ENCODE measurements at places on chromosomes 1 and 21.

- no peak for DNase-seq
Measured at GRCh38 chr1:200967693-200968468, 55.6 kb downstream of the KIF21B start.

DNA sequence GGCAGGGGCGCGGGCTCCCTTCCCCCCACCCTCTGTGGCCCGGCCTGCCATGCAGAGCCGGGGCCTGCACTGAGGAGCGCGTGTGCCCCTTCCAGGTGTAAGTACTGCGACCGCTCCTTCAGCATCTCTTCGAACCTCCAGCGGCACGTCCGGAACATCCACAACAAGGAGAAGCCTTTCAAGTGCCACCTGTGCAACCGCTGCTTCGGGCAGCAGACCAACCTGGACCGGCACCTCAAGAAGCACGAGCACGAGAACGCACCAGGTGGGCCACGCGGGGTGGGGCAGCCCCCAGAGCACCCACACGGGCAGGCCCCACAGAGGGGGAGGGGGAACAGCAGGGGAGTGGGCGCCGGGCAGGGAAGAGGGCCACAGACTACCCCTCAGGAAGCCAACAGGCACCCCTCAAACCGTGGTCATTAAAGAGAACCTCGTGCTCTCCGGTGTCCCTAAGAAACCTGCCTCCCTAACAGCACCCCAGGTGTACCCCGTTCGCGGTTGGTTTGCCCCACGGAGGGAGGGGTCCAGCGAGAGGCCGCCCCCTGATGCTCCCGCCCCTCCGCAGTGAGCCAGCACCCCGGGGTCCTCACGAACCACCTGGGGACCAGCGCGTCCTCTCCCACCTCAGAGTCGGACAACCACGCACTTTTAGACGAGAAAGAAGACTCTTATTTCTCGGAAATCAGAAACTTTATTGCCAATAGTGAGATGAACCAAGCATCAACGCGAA lies 28.8 kb upstream of the ARHGEF16 start:
- no peak for DNase-seq

DNA sequence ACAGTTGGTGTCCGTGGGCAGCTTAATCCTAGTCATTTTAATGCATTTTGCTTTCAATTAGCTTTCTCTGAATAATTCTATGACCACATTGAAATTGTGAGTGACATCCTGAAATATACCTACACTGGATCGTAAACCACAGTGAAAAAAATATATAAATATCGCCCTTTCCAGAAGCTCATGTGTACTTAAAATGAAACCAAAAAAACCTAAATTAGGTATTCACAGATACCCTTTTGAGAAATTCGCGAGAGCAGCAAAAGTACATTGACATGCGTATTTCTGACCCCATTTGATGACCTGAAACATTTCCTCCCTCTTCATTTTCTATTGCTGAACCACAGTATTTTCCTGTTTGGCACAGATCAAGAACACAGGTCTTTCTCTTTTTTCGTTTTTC lies 253.8 kb downstream of the LTN1 start:
- DNase-seq, result no peak

- no peak for DNase-seq
Measured at GRCh38 chr1:186659890-186660341, 20.3 kb downstream of the PTGS2 start.
